PC-9 (cell line): ENCODE measurements at places on chromosomes 2 and 18.
A peak's percentile ranks its signal among the peaks of the same experiment; 100 is the strongest.

DNA sequence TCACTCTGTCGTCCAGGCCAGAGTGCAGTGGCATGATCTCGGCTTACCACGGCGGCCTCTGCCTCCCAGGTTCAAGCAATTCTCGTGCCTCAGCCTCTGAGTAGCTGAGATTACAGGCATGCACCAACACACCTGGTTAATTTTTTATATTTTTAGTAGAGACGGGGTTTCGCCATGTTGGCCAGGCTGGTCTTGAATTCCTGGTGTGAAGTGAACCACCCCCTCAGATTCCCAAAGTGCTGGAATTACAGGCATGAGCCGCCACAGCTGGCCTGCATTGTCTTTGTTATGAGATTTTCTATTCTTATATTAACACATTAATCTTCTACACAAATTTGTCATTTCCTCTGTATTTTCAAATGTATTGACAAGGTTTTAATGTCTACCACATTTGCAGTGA is 75.2 kb downstream of the SEPTIN10 start:
- no peak for DNase-seq

GRCh38 chr2:195513119-195513518 is 143.9 kb upstream of the SLC39A10 start:
- no peak for DNase-seq

DNA sequence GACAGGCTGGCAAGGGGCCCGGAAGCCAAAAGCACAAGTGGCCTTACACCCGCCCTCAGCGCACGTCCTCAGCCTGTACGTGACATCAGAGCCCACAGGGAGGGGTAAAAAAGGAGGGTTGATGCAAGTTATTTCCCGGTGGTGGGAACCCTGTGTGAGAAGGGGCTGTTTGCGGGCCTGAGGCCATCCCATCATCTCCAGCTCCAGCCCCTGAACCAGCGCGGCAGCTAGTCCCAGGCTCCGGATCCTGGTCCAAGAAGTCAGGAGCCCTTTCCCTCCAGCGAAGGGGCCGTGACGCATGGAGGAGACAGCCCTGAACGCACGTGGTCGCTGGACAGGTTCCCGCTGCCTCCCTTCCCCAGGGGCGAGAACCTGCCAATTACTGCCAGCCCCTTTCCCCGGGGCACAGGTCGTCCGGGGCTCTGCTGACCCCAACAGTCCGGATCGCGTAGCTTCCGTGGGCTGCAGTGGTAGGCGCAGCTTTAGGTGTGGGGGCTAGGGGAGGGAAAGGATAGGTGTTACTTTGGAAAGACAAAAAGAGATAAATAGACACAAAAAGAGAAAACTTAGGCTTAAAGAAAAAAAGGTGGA is 1.3 kb upstream of the LRP2 start:
- no peak for DNase-seq

GRCh38 chr2:219929835-219930234 is 302.4 kb downstream of the SLC4A3 start:
- DNase-seq = no peak

- no peak for DNase-seq
These were observed 87.5 kb upstream of the FOSL2 start for GRCh38 chr2:28305202-28305601.

DNA sequence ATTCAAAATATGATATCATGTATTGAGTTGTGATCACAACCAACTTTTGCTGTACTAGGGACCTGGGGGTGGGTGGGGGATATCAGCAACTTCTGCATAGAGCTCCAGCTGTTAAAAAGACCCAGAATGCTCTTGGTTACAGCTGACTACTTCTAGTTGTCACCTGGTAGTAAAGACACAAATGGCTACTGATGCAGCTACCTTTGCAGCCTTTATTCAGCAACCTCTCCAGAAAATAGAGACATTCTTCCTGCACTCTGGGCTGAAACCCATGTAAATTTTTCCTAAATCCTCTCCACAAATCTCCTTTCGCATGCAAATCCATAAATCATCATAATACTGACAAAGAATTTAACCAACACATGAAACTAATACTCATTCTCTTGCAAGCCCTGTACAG is 238.3 kb downstream of the TCF4 start:
- DNase-seq = no peak

GRCh38 chr2:237944302-237944701 is 22.5 kb upstream of the UBE2F start:
- DNase-seq = no peak

DNA sequence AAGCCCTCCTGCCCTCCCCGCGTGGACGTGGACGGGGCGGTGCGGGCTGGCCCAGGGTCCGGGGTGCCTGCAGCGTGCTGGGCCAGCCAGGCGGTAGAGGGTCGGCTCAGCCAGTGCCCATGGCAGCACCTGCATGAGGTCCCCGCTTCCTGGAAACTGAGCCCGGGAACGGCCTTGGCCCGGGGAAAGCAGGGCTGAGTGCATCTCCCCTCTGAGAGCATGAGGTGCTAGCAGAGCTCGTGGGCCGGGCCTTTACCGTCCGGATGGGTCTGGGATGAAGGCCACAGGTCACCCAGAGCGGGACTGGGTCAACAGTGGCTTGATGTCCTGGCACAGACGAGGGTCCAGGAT is 39.8 kb downstream of the TSHZ1 start:
- no peak for DNase-seq

- no peak for DNase-seq
These were observed 82.5 kb downstream of the SPRED2 start for GRCh38 chr2:65349863-65350262.

GRCh38 chr2:38267270-38267925 is 109.7 kb downstream of the ATL2 start:
- DNase-seq = no peak

DNA sequence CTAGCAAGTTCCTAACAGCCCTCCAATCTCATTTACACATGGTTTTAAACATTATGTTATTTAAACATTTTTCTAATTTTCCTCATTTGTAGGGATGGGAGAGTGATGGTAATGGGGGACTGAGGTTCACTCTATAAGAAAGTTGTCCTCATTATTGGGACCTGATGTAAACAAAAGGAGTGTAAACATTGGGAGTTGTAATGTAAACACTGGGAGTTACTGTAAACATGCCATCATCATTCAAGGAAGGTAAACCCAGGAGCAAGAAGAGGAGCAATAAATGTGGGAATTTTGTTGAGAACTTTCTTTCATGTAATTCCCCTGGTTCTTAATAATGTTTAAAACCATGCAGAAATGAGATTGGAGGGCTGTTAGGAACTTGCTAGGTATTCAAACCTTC is 17.8 kb downstream of the RFTN2 start:
- DNase-seq = no peak

DNA sequence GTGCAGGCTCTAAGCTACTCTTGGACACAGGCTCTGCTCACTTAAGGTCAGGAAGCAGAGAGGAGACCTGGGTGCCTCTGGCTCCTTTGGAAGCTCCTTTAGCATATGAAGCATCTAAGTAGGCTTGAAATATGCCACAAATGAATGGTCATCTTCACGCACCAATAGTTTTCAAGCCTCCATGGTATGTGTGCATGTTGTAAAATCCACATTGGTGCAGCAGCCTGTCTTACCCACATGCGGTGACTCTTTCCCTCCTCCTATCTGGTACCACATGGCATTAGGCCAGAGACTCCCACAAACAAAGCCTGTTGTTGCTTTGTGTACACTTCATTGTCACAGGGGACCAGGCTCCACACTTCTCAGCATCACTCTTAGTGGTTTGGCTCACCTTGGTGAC is 442.2 kb upstream of the RAB12 start:
- no peak for DNase-seq

GRCh38 chr2:52563151-52563550 is 1204.5 kb upstream of the CHAC2 start:
- no peak for DNase-seq

DNA sequence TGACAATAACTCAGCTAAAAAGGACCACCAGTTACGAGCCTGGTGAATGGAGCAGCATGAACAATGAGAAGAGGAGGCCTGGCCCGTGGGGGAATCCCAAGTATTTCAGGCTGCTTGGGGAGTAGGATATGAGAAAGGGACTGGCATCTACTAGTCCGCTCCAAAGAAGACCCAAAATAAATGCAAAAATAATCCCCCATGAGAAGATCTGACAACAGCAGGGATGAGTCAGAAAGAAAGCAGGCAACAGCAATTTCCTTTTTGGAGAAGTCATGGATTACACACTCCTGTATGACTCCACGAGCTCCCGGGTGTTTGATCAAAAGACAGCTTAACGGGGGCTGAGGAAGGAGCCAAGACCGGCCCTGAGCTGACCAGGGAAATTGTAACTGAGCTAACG is 111.4 kb downstream of the SOX11 start:
- no peak for DNase-seq

DNA sequence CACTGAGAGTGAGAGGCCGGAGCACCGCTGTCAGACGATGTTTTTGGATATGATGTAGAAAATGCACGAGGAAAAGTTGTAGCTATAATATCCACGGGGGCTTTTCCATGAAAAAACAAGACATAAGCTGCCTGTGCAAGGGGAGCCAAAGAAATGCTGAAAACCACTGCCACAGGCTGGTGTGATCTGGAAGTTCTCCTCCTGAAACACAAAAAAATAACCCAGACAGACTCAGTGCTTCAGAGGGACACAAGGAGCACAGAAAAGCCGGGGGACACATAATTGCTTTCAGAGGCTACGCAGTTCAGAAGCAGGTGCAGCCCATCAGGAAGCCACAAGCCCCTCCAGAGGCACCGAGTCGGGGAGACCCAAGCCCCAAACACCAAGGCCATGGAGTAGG is 98.2 kb downstream of the ZNF516 start:
- DNase-seq = no peak

- DNase-seq = no peak
These were observed 1.1 kb upstream of the PXDN start for GRCh38 chr2:1745171-1746023.

DNA sequence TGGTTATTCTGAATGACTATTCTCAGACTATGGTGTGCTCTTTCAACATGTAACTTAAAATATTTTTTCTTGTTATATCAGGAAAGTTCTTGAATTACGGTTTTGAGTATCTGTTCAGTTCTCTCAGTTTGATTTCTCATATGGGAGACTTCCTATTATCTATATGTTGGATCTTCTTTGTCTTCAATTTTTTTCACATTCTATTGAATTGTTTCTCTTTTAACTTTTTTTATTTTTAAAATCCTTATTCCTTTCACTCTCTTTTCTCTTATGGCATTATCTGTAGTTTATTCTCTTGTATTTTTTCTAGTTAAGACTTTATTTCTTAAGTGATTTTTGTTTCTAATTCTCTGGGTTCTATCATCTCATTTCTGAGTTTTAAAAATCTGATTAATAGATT is 252.8 kb upstream of the STON1 start:
- no peak for DNase-seq

DNA sequence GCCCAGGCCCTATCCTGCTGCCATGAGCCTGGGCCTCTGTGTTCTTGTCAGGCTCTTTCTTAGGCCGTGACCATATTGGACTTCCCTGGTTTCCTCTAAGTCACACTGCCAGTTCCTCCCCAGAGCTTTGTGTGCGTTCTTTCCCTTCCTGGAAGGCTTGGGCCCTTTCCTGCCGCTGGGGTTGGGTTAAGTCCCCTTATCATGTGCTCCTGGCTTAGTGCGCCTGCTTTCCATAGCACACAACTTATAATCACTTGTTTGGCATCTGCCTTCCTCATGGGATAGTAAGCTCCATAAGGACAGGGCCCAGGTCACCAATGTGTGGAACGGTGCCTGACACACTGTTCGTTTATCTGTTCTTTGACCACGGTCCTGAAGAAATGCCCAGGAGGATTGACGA is 31.3 kb downstream of the NIFK start:
- no peak for DNase-seq

GRCh38 chr2:13009027-13009642 is 292.4 kb downstream of the TRIB2 start:
- no peak for DNase-seq

DNA sequence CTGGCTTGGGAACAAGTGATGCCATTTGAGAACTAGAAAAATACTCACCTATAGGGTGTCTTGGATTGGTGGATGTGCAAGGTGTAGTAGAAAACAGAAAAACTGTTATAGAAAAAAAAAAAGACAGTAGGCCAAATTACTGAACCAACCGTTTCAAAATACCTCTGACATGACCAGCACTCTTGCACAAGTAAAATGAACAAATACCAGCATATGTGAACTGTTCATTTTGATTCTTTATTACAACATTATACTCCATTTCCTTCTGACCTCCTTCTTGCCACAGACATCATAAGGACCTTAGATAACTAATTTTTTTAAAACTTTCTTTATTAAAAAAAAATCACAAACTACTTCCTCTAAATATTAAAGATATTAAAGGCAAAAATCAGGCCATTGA is 125.5 kb downstream of the ATAD2B start:
- DNase-seq = peak; percentile 52

DNA sequence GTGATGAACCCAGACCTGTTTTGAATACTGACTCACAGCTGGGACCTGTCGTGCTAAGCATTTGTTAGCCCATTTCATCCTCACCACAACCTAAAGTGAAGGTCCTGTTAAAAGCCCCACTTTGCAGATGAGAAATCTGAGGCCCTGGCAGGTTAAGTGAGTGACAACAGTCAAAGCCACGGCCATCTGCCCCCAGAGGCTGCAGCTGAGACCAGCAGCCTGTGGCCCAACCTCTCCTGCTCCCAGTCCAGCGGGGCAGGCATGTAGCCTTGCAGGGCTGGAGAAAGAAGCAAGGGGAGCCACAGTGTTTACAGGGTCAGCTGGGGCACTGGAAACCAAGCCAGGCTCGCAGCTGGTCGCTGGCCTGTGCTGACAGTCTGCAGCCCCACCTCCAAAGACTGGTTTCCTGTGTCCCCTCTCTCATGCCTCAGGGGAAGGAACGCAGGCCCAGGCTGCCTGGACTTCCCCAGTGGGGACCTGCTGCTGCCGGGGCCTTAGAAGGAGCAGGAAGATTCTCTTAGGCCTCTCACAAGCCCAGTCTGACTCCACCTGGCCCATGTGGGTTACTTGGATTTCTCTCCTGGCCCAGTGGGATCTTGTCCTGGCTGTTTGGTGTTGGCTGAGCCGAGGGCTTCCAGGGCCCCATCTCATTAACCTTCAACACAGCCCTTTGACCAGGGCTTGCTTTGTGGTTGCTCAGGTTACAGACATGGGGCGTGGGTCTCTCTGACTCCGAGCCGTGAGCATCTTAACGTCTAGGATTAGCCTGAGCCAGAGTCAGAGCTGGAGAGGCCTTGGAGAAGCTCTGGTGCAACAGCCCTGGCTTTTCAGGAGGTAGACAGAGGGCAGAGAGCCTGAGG is 1.7 kb downstream of the INPP5D start:
- DNase-seq = no peak

DNA sequence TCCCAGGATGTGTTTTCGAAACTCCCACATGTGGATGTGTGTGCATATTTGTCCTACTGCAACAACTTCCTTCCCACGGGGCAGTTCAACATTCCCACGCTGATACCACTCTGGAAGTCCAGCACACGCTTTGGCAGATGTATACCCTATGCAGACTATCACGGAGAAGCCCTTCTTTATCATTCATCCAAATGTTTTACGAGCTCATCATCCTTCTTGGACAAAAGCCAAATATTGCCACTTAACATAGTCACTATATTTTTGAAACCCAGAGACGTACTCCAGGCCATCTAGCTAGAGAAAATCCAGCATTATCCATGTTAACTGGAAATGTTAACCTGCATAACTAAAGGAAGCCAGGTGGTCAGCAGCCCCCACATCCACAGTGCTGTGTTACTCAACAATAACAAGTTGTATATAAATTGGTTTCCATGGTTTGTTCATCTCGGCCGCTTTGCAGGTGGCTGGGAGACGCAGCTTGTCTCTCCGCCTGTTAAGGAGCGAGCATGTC is 131.5 kb downstream of the ZNF532 start:
- DNase-seq = no peak

- no peak for DNase-seq
These were observed 643 bp downstream of the PLCL1 start for GRCh38 chr2:197804758-197805714.
